ENCODE measurements at places on chromosomes 2 and 18.

- no peak for DNase-seq
Measured at GRCh38 chr2:219823574-219823973, 196.1 kb downstream of the SLC4A3 start.

DNA sequence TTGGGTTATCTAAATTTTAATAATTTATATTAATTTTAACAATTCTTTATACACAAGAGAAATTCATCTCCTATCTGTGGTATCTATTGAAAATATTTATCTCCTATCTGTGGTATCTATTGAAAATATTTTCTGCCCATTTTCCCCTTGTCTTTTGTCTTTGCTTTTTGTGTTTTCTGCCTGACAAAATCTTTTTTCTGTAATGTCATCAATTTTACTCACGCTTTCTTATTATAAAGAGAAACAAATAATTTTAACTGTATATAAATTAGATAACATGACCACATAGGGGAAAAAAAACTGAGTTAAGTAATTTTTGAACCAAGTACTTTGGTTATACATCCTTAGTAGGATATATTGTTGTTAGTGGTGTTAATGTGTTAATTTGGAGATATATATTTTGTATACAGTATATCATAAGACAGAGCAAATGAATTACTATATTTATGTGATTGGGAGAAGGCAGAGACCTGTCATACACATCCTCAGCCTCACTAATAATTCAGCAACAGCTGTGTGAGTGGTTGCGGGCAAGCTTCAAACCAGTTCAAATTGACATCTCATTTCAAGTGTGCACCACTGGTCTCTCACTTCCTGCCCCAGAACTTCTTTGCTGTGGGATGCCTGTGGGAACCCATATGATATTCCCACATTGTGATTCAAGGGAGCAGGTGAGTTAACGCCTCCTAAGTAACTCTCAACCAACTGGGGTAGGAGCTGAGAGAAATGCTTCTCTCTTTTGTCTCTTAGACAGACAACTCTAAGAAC lies 292.4 kb downstream of the SP3 start:
- DNase-seq = no peak

- no peak for DNase-seq
Measured at GRCh38 chr2:149058936-149059335, 20.4 kb downstream of the LYPD6B start.

- DNase-seq = no peak
Measured at GRCh38 chr2:46118656-46119371, 178.4 kb upstream of the EPAS1 start.

DNA sequence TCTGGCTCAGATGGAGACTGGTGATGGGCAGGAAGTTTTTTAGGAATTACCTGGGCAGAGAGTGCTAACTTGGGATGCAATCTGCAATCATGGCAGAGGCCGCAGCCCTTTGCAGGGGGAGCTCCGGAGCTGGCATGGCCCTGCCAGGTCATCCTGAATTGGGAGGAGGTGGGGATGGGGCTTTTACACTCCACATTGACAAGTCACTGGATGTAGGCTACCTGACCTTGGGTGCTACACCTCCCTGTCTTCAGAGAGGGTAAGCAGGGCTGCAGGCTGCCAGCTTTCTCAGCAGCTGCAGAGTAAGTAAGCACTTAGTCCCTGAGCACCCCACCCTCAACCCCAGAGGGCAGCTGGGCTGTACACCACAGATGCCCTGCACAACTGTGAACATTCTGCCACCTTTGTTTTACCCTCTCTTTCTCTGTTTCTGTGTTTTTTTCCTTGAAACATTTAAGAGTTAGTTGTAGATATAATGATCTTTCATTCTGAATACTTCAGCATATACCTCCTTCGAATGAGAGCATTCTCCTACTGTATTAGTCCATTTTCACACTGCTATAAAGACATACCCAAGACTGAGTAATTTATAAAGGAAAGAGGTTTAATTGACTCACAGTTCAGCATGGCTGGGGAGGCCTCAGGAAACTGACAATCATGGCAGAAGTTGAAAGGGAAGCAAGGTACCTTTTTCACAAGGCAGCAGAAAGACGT lies 6.8 kb upstream of the HS1BP3 start:
- DNase-seq = no peak

DNA sequence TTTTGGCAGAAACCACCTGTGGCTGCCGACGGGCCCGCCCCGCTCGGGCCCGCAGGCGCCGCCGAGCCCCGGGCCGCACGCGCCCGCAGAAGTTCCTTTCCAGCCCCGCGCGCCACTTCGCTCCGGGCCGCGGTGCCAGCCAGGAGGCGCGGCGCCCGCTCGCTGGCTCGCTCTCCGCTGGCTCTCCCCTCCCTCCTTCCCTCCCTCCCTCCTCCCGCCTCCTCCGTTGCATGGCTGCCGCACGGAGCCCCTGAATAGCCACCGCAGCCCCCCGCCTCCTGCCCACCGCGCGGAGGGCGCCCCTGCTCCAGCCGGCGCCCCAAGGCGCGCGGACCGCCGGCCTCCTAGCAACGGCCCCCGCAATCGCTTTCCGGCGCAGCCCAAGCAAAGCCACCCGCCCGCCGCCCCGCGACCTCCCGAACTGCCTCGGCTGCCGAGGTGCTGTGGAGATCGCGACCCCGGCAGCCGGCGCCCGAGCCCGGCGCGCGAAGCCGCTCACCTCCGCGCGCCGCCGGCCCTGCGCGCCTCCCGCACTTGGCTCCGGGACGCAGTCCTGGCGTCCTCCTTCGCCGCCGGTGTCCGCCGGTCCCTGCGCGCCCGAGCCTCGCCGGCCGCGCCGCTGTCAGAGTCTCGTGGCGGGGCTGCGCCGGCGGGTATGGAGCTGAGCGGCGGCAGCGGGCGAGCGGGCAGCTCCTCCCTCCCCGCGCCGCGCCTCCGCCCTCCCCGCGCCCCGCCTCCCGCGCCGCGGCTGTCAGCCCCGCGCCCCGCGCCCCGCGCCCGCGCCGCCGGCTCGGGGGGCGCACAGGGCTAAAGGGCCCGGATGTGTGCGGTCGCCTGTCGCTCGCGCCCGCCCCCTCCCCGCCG lies at the start of gene ZBTB7C:
Gene ZBTB7C, minus strand, starts transcription at position 657 of the 864 bp plus-strand sequence.
- no peak for DNase-seq

Measured in stimulated activated CD4-positive, alpha-beta T cell treated with anti-CD3 and anti-CD28 coated beads, Interleukin-1b, Interleukin-23, amount 100 ng/mL, for 1 hour (primary cell).